ENCODE measurements at places on chromosomes 16 and 17.
A peak's percentile ranks its signal among the peaks of the same experiment; 100 is the strongest.

GRCh38 chr17:66695098-66695497 lies 139.8 kb upstream of the CACNG5 start:
- DNase-seq: no peak

GRCh38 chr16:86087011-86087895 lies 188.3 kb downstream of the IRF8 start:
- no peak for DNase-seq

GRCh38 chr16:24851700-24852099 lies 5.9 kb downstream of the SLC5A11 start:
- DNase-seq: peak; percentile 51

DNA sequence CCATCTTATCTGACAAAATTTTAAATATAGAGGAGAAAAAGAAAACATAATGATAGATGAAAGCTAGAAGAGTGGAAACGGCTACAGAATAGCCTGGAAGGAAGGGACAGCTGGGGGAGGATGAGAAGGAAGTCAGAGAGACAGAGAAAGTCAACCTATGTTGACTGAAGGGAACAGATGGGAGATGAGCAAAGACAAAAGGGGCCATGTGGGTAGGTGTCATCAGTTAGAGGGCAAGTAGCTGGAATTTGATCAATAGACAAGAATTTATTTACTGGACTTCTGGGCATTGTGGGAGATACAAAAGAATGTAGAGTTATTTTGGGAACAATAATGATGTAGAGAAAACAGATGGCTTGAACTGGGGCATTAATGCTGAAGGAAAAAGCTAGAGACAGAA lies 194.4 kb downstream of the ANKFN1 start:
- no peak for DNase-seq

GRCh38 chr17:44807817-44808155 lies 22.3 kb downstream of the GJC1 start:
- DNase-seq: no peak

- peak; percentile 53 for DNase-seq
These were observed 43.2 kb downstream of the C16orf82 start for GRCh38 chr16:27109666-27110523.

DNA sequence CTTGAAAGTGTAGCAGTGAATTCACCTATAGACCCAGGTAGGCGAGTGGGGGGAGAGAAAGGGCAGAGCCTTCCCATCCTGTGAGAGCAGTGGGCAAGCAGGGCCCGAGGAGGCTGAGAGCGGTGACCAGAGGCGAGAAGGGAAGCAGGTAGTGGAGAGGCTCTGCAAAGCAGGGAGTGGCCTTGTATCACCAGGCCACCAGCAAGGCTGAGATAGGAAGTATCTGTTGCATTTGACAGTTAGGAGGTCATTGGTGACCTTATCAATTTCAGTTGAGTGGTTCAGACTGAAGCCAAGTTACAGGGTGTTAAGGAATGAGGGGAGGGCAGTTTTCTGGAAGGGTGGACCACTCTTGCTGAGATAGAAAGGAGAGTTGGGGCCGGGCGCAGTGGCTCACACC lies 10.7 kb upstream of the HSD3B7 start:
- DNase-seq: no peak

DNA sequence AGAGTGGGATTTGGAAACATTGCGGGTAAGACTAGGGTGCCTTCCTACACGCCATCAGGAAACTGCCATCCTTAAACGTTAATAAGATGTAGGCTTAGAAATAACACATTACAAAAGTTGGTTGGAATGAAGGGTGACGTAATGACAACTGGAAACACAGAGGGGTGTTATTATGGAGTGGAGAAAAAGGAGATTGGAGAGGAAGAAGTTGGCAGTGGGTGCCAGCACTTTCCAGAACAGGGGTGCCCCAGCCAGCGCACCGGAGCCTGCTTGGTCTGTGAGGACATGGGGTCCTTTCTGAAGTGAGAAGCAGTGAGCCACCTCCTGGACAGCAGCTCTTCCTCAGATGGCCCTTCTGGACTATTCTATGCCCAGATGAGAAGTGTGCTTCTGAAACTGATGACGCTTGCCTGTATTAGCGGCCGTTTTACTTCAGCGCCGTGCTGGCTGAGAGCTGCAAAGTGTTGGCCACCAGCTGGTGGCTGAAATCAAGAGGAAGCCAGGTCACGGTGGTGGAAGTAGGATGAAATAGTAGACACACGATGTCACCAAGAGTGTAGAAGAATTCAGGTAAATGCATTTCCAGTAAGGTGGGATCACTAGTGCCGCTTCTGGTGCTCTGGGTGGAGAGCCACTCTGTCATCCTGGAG lies 244.8 kb downstream of the NTN1 start:
- DNase-seq: no peak

GRCh38 chr17:34623856-34624766 lies 44.7 kb downstream of the TMEM132E start:
- no peak for DNase-seq

DNA sequence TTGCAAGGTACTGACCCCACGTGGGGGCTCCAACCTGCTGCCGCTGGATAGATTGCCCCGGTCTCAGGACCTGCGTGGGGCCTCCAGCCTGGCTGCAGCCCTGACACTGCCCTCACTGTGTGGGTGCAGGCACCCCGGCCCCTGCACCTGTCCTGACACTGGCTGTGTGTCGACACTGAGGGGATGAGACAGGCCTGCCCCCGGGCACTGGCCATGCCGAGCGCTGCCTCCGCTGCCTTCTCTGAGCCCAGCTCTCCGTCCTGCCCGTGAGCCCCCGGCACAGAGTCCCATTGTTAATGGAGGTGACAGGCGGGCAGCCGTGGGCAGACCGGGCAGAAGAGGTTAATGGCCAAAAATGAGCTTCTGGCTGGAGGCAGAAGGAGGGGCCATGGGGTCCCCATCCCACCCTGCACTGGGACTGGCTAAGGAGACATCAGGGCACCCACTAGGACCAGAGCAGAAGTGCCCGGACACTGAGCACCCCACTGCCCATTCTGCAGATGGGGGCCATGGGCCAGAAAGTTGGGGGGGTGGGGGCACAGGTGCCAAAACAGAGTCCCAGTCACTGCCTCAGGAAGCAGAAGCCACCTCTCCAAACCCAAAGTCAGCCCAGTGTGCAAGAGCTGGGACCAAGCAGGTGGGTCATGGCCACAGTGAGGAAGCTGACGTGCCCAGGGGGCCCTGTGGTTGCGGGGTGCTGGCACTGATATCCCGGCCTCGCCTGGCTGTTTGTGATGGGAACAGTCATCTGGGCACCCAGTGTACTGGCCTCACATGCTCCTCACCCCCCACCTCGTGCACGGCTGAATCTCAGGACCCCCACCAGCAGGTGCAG lies 2.5 kb upstream of the PRR35 start:
- no peak for DNase-seq

GRCh38 chr17:46995841-46996571 lies 17.0 kb upstream of the RPRML start:
- peak; percentile 6 for DNase-seq

- peak; percentile 17 for DNase-seq
These were observed 160.3 kb upstream of the RPH3AL start for GRCh38 chr17:512926-513325.

DNA sequence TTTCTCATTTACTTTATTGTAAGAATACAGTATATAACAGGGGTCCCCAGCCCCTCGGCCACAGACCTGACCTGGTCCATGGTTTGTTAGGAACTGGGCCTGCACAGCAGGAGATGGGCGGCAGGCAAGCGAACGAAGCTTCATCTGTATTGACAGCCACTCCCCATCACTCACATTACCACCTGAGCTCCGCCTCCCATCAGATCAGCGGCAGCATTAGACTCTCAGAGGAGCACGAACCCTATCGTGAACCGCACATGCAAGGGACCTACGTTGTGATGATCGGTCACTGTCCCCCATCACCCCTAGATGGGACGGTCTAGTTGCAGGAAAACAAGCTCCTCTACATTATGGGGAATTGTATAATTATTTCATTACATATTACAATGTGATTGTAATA lies 410.6 kb downstream of the SLC39A11 start:
- no peak for DNase-seq

DNA sequence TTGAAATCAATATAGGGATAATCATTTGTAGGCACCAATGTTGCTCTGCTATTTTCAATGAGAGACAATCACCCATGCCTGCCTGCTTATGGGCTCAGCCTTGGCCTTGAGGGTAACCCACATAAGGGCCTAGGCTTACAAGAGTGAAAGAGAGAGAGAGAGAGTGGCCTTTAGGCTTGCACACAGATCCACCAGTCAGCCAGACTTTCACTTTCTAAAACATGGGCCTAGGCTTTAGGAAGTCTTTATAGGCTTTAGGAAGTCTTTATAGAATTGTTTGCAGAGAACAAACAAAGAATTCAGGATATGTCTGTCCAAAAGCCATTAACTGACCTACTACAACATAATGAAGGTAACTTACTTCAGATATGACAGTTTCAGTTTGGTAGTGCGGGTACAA lies 3.4 kb downstream of the ABCA9 start:
- no peak for DNase-seq

DNA sequence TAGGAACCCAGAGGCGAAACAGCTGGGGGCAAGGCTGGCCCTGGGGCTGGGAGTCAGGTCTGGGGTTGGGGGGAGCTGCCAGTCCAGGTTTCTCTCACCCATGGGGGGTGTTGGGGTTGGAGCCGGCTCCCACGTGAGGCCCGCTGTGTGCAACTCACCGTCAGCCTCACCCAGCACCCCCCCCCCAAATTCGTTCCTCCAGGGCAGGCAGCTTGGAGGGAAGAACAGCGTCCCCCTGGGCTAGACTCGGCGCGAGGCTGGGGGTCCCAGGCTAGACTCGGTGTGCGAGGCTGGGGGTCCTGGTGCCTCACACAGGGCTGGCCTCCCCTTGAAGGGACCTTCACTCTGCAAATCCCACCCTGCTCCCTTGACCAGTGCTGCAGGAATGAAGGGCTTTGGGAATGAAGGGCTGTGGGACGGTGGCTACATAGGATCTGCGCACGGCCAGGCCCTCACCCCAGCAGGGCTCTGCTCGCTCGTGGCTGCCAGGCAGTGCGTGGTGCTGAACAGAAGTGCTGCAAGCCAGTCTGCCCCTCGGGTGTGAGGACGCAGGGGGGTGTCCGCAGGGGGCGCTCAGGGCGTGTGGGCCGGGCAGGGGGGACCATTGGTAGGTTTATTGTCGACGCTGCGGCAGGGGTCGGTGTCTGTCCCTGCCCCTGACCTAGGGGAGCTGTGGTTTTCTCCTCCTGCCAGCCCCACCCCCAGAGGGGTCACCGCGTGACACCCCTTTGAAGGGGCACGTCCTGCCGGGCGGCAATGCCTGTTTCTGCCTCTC lies 74.7 kb downstream of the KLHDC4 start:
- no peak for DNase-seq

DNA sequence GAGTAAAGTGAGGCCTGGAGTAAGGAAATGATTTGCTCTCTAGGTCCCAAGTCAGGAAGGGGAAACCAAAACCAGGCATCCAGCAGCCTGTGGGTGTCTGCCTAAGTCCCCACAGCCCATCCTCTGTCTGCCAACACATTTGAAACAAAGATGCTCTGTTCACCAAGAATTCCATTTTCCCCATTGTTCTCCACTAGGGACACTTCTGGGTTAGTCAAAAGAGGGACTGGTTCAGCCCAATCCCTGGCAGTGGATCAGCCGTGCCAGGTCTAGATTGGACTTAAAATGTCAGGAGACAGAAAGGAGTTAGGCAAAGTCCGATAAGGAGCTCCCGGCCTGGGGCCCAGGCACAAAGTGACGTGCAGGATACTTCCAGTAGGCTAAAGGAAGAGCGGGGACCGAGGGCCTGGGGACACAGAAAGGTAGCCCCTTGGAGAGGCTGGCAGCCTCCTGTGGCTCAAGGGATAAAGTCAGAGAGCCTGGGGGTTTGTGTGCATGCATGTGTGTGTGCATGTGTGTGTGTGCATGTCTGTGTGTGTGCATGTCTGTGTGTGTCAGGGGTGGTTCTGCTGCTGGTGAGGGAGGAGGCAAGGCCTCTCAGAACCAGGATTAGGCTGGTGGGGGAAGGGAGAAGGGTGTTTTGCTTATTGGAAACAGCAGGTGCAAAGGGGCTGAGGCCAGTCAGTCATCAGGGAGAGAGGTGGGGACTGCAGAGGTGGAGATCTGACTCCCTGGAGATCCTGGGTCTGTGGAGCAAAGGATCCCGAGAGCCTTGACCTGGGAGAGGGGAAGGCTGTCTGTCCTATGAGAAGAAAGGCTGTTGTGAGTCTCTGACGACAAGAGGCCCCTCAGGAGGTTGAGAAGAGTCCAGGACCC lies 41.7 kb upstream of the IL34 start:
- DNase-seq: no peak

DNA sequence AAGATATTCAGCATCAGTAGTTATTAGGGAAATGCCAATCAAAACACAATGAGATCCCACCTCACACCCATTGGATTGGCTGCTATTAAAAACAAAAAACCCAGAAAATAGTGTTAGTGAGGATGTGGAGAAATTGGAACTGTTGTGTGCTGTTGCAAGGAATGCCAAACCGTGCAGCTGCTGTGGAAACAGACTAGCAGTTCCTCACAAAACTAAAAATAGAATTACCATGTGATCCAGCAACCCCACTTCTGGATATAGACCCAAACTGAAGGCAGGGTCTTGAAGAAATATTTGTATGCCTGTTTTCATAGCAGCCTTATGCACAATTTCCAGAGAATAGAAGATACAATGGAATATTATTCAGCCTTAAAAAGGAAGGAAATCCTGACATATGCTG lies 46.0 kb downstream of the FOXK2 start:
- no peak for DNase-seq

DNA sequence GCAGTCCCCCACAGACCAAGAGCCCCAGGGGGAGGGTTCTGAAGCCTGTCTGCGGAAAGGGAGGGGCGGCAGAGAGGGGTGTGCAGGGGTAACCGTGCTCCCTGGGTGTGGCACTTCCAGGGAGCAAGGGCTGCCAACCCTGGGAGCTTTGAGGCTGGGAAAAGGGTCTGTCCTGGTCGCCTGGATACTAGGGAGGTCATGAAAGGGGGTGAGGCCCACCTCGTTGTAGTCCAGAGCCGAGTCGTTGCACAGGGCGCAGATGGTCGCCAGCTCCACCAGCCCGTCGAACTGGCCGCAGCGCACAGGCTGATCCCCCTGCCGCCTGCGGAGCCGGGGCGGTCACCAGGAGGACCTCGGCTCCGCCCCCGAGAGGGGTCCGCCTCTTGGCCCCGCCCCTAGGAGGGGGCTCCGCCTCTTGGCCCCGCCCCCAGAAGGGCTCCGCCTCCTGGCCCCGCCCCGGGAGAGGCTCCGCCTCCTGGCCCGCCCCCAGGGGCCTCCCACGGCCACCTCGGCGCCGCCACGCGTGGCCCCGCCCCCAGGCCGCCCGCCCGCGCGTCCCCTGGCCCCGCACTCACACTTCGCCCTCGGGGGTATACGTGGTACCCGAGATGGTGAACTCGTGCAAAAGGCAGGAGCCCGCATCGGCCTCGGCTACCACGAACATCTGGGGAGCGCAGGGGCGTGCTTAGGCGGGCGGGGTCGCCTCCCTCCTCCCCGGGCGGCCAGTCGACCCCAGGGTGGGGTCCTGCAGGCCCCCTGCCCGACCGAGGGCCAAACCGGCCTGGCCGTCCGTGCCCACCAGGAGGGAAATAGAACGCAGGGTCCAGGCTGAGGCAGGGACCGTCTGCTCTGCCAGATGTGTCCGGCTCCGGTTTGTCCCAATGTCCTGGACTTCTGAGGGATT lies 19.5 kb downstream of the ATP2A3 start:
- DNase-seq: no peak

GRCh38 chr16:78045865-78046581 lies 23.7 kb downstream of the CLEC3A start:
- no peak for DNase-seq

Data from HFFc6 (cell line).